Activated CD8-positive, alpha-beta memory T cell treated with anti-CD3 and anti-CD28 coated beads for 24 hours (primary cell): ENCODE measurements at places on chromosomes 1 and 21.

- DNase-seq: no peak
Measured at GRCh38 chr21:21373969-21374368, 375.8 kb downstream of the NCAM2 start.

GRCh38 chr1:205701891-205702290 is 21.6 kb upstream of the SLC45A3 start:
- peak; percentile 32 for DNase-seq

GRCh38 chr1:202323731-202324130 is 18.0 kb downstream of the UBE2T start:
- no peak for DNase-seq

GRCh38 chr1:180837020-180837419 is 75.7 kb upstream of the KIAA1614 start:
- no peak for DNase-seq

- DNase-seq: no peak
Measured at GRCh38 chr1:63651161-63651701, 58.0 kb downstream of the PGM1 start.

GRCh38 chr1:200353232-200353631 is 56.6 kb downstream of the ZNF281 start:
- DNase-seq: no peak

GRCh38 chr1:214124281-214124805 is 136.6 kb downstream of the PROX1 start:
- no peak for DNase-seq

DNA sequence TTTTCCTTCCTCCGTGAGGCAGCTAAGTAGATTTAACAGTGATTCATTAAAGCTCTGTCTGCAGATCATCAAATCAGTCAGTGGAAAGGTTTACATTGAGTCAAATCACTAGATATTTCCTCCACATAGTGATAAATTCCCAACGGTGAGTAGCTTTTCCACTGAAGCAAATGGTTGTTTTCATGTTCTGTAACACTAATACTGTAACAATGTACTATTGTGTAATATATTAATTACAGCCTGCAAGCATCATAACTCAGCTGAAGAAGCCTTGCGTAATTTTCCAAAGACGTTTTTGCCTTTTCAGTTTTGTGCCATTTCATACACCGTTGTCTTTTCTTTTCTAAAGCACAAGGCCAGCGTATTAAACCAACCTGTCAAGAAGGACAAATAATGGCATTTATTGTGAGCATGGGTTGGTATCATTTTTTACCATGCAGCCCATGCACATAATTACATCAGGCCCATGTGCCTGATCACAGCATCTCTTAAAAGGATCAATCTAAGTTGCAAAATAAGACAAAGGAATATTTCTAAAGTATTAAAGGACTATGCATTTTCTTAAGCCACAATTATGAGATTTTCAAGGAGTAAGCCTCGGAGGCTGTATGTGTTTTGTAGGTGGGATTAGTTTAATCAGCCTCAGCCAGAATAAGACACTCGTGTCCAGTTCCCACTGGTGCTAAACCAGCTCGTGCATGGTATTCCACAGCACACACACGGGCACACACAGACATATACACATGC is 16.7 kb upstream of the PDE9A start:
- no peak for DNase-seq
